Thoracic aorta (tissue), 2 donors: ENCODE measurements at places on chromosomes 2 and 18.

GRCh38 chr2:236592821-236593220 is 23.2 kb downstream of the ACKR3 start:
- no peak for DNase-seq

DNA sequence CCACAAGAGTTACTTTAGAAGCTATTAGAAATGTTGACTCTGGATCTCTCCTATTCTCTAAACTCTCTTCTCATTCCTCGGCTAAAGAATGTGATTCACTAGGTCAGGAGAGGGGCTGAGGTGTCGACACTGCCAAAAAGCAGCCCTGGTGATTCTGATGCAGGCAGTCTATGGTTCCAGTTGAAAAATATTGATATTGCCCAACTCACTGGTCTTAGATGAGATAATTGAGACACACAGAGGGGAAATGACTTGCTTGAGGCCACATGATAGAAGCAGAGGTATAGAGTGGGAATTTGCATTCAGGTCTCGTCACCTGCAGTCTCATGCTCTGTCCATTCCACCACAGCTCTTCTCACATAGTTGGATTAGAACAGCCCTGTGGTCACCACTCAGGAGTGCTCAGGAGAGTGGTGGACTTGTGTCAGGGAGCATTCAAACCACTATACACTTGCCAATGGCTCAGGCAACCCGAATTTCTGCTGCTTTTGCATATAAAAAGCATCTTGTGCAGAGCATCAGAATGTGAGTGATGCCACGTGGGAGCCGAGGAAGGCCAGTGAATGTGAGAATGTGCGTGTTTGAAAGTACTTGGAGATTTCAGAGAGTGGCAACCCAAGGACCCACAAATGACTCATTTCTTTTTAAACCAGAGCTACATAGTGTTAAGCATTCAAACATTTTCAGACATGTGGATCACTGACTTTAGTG is 65.1 kb upstream of the CTLA4 start:
- no peak for DNase-seq

- no peak for DNase-seq
These were observed 258.4 kb downstream of the MEIS1 start for GRCh38 chr2:66693076-66693965.

GRCh38 chr2:50863218-50863617 is 168.7 kb downstream of the NRXN1 start:
- no peak for DNase-seq

- DNase-seq = no peak
These were observed 43.7 kb downstream of the RPIA start for GRCh38 chr2:88735133-88735532.

- DNase-seq = no peak
These were observed 27.2 kb downstream of the G6PC2 start for GRCh38 chr2:168928113-168928831.

GRCh38 chr2:189287982-189288521 is 108.5 kb upstream of the COL5A2 start:
- DNase-seq = no peak

GRCh38 chr18:32177530-32177929 is 12.3 kb upstream of the MEP1B start:
- DNase-seq = no peak

GRCh38 chr18:148841-149240 is 9.5 kb upstream of the USP14 start:
- DNase-seq = no peak

GRCh38 chr2:19932928-19933327 is 31.1 kb upstream of the TTC32 start:
- DNase-seq = no peak

- no peak for DNase-seq
These were observed 25.3 kb downstream of the ZNF519 start for GRCh38 chr18:14106906-14107305.

GRCh38 chr2:234795272-234795920 is 156.4 kb upstream of the SH3BP4 start:
- no peak for DNase-seq

GRCh38 chr2:28408764-28409599 is 16.3 kb downstream of the FOSL2 start:
- DNase-seq = no peak

GRCh38 chr2:55175254-55176093 is 56.6 kb downstream of the CLHC1 start:
- no peak for DNase-seq

- DNase-seq = no peak
These were observed 12.6 kb upstream of the ICA1L start for GRCh38 chr2:202883987-202884675.

DNA sequence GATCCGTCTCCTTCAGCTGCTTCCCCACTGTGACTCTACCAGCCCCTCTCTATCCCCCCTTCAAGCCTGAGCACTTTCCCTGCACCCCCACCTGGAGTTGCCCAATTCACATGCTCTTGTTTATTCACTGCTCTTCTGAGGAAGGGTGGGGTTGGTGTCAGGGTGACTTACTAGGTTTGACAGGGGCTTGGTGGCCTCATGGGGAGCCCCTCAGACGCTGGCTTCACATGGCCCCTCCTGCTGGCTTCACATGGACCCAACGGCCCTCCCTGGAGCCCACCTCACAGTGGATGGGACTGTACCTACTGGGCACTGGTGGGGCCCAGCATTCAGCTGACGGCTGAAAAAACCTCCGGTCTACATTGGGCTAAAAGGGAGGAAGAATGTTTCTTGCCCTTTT is 16.7 kb upstream of the MRPL33 start:
- DNase-seq = no peak

- no peak for DNase-seq
These were observed 75.6 kb upstream of the MGAT5 start for GRCh38 chr2:134178138-134178877.

GRCh38 chr2:23940718-23941620 is 706 bp downstream of the UBXN2A start:
- DNase-seq = no peak

DNA sequence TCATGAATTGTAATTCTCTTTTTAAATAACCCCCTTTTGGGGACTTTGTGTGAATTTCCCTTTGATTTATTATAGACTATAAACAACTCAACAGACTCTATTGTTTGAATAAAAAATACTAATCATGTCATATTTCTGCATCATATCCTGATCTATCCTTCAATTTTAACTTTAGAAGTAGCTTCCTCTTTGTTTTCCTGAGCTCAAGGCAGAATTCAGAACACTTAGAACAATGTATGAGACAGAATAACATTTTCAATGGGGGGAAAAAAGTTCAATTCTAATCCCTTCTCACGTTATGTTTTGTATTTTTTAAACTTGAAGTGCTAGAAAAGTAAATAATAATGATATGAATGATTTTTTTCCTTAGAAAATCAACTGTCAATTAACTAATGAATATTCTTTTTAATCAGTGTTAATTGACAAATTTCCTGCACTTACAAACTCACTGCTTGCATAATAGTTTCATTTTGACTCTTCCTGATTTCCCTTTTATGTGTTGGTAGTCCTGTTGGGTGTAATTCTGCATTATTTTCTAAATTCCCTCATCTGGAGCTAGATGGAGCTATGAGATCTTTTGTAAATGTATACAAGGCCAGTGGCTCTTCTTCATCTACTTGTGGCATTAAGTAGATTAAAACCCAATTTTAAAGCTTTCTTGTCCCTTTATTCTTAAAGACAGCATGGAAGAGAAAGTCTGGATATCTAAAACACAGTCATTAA is 326.1 kb downstream of the PARD3B start:
- DNase-seq = no peak

DNA sequence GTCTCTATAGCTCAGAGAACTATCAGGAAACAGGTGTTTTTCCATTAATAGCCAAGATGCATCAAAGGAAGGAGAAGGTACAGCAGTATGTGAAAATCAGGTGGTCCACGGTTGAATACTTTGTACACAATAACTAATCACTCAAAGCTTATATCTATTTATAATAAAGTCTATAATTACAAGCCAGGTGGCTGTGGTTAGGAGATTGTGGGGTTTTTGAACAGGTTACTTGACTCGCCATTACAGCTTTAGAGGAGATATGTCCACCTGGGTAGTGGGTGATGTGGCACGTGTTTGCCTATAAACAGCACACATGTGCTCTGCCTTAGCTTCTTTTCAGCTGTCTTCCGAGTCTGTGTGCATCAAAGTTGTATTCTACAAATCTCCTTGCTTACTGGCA is 892.2 kb upstream of the ZEB2 start:
- no peak for DNase-seq

DNA sequence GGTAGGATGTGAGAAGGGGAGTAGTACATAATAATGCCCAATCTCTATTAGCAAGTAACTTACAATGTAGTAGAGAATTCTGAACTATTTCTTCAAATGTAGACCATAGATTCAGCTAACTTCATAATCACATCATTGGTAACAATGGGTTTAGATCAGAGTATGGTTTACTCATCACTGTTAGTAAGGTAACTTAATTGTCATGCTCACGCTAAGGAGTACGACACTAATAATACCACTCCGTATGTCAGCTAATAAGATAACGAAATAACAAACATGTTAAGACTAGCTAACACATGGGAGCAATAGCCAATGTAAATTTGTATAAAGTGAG is 56.4 kb upstream of the CCDC141 start:
- DNase-seq = no peak

DNA sequence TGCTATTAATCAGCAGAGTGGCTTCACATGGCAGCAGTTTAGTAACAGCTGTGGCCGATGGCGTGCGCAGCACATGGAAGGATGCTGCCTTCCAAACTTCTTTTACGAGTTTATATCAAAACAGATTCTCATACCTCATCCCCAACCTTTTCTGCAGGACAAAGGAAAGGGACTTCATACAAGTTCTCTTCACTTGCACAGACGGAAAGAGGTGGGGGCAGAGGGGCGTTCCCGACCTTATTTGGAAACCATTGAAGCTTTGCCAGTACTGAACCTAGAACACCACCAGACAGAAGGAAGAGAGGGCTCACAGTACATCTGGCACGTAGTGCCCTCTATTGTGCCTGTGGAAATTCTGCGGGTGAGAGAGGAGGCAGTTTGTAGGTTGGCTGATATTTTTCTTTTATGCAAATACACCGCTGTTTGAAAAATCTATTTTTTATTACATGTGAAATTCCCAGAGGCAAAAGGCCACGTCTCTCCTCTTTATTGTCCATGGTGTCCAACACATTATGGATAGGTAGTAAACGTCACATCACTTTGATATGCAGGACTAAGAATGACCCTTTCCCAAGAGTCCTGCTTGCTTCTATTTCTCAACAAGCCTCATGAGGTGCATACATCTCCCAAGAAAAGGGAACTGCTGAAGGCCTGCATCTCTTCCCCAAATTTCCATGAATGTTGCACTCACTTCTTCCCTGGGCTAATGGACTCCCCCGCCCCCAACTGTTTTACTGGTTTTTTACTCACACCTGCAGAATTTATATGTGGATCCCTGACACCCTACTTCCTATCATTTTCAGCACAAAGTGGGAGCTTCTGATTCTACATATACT is 31.3 kb downstream of the COLEC12 start:
- no peak for DNase-seq
